ENCODE measurements at places on chromosomes 12 and 14.

DNA sequence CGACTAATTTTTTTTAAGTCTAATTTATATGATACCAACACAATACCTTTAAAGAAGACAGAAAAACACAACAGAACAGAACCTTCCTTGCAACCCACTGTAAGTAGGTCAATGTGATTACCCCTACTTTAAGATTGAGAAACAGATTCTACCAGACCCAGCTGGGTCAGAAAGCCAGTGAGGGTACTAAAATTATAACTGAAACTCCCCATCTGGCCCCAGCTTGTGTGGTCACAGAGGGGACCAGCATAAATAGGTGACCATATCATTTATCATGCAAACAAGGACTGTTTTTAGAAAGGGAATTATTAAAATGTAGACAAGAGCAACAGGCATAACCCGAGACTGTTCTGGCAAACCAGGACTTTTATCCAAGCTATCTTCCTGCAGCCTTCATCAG lies 30.1 kb upstream of the FRMD6 start:
- DNase-seq, result no peak

GRCh38 chr12:131834798-131835615 lies 6.8 kb downstream of the MMP17 start:
- no peak for DNase-seq

GRCh38 chr14:85366226-85366625 lies 163.7 kb upstream of the FLRT2 start:
- no peak for DNase-seq

GRCh38 chr12:94970560-94970959 lies 32.9 kb downstream of the NDUFA12 start:
- no peak for DNase-seq

DNA sequence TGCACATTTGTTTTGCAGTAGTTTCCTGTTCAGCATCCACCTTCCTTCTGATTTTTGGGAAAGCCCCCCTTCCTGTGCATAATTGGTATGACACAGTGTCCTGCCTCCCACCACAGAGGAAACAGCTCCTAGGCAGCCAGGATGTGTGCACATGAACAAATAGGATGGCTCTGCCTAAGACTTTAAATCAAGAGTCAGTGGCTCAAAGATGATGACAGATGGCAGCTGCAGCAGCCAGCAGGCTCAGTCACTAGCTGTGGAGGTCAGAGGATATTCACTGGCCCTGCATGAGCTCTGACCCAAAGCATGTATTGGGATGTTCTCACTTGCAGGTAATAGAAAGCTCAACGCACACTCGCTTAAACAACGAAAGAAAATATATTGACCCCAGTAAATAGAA lies 90.3 kb downstream of the KCNK10 start:
- no peak for DNase-seq

All from hematopoietic multipotent progenitor cell (in vitro differentiated cells).